ENCODE measurements at places on chromosomes 1 and 21.

- no peak for DNase-seq
These were observed 40.6 kb upstream of the MARK1 start for GRCh38 chr1:220487297-220487820.

DNA sequence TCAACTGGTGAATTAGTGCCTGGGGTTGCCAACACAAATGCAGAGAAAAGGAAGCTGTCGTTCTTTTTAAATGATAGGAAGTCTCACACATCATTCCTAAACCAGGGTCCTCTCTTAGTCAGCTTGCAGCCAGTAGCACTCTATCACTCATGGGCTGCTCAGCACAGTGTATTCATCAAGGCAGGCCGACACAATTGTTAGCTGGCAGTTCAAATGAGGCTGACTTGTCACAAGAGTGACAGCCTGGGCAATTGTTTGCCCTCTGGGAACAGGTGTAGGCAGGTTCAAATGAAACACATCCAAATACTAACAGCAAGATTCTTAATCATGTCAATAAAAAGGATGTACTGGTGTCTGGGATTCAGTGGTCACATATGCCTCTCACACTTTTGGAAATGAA lies 76.9 kb downstream of the ERICH3 start:
- no peak for DNase-seq

DNA sequence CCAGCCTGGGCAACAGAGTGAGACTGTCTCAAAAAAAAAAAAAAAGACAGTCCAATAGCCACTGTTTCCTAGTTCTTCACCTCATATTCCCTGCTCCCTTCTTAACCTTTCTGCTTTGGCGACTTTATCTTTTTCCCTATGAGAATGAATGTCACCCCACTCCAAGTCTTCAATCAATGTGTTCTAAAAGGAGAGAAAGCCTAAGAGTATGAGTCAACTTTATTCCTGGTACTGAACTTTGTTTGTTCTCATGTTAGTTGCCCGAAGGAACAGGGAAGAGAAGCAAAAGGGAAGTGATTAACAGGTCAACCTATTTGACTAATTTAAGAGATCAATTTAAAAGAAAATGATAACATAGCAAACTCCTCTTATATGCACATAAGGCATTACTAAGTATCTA lies 39.9 kb upstream of the SLC16A1 start:
- DNase-seq, result no peak

DNA sequence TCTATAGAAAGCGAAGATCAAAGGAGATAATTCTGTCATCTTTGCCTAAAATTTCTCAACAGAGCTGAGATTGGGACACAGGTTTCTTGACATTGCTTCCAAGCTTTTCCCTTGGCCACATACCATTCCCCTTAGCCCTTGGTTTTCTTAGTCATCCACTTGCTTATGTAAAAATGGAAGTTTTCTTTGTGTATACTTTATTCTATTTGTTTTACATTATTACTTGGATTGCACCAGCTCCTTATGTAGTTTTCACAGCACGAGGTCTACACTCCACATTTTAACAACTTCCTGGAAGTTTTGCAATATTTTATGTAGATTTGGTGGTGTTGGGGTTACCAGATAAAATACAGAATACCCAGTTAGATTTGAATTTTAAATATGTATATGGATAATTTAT lies 129.8 kb downstream of the PLA2G4A start:
- DNase-seq, result no peak

GRCh38 chr1:41582004-41582325 lies 97.5 kb upstream of the EDN2 start:
- no peak for DNase-seq

- DNase-seq, result no peak
These were observed 582.0 kb upstream of the TMPRSS15 start for GRCh38 chr21:18985584-18985983.

- no peak for DNase-seq
These were observed 448.8 kb upstream of the VAMP3 start for GRCh38 chr1:7322283-7322785.

DNA sequence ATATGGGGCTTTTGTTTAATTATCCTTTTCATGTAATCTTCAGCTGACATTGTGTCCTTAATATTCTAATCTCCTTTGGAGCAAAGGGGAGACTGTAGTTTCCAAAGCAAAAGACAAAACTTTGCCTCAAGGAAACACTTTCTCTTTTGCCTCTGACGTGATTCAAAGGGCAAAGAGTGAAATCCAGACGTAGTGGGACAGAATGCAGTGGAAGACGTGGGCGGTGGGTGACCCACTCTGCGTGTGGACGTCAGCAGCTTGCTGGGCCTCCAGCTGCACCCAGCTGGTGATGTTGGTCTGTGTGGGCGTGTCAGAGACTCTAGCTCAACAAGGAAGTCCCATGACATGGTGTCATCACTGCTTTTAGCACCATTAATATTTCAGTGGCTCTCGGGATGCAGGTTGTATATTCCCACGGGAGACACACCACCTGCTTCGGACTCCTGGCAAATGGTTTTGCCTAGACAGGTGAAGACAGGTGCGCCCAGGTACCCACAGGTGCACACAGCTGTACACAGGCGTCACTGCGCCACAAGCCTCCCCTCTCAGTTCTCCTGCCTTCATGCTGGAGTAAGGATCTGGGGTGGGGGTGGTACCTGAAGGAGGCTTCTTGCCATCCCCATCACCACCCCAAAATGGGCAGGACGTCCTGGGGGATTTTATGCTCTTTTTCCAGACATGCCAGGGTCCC lies 292.1 kb upstream of the VAMP3 start:
- no peak for DNase-seq

- DNase-seq, result no peak
These were observed 91.2 kb downstream of the SLC45A1 start for GRCh38 chr1:8409106-8409505.

- DNase-seq, result no peak
These were observed 26.5 kb downstream of the DMRTB1 start for GRCh38 chr1:53485478-53486394.

- no peak for DNase-seq
These were observed 16.5 kb upstream of the BCAS2 start for GRCh38 chr1:114597949-114598348.

DNA sequence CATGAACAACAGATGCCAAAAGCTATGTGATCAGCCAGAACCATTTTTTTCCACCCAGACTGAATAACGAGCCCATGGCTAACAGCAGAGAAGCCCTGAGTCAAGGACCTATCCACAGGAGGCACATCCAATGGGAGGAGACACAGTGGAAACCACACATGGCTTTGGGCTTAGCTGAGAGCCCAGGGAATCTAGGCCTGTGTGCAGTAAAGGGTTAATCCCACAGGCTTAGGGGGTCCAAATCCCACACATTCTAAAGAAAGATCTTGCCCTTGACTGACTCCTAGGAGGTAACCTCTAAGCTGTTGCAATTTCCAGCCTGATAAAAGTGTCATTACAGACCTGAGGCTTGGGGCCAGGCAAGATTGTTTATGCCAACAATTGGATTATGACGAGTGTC lies 194.5 kb downstream of the DSCAM start:
- DNase-seq, result no peak

DNA sequence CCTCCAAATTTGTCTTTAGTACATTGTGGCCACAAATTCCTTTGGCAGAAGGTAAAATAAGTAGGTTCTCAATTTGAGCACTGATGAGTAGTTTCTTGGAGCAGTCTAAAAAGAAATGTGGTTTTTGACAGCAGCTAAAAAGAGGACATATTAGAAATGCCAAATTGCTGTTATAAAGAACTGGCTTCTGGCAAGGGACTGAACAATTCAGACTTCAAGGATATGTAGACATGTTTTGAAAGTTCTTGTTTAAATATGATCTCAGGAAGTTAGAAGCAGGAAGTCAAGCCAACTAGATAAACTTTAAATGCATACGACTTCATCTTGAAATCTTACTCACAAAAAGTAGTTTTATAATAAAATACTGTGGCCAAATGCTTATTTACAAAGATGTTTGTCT lies 18.8 kb downstream of the C1orf52 start:
- no peak for DNase-seq

DNA sequence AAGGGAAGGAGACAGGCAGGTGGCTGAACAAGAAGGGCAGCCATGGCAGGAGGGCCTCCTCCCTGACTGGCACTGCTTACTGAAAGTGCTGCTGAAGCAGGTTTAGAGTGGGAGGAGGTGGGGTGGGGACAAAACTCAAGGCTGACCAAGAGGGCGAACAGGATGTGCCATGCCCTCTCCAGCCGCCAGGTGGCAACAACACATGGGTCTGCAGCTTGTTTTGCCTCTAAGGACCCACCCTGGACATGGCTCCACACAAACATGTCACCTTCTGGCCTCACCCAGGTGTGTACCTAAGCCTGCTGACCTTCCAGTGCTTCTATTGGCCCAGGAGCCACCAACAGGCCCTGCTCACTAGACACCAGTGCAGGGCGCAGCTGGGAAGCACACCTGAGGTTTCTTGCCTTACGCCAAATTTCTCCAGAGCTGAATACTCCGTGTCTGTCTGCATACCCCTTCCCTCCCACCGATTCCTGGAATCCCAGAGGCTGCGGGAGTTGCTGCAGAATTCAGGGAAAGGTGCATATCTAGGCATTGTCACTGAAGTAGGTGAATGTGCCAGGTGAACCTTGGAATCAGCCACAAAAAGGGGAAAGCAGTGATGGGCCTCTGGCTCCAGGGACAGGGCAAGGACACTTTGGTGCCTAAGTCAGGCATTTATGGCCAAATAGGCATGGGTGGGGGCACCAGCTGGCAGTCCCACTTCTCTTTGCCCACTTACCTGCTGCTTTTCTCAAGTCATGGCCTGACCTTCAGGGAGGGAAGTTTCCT lies 5.3 kb downstream of the PSRC1 start:
- no peak for DNase-seq

GRCh38 chr1:15068152-15068551 lies 85.4 kb upstream of the TMEM51 start:
- DNase-seq, result no peak

GRCh38 chr1:51534447-51534846 lies 15.4 kb upstream of the EPS15 start:
- no peak for DNase-seq

DNA sequence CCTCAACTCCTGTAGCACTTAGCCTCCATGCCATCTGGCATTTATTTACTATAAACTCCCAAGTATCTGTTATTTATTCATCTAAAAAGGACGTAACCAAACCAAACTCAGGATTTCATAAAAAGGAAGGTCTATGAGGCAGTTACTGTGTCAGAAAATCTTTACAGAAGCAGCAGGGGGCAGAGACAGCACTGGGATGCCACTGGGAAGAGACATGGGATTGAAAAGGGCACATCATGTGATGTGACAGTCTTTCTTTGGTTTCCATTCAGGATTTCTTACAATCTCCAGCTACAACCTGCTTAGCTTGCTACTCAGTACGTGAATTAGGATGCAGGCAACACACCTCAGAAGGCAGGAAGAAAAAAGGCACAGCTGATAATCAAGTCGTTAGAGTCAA lies 31.2 kb downstream of the SPRTN start:
- no peak for DNase-seq

DNA sequence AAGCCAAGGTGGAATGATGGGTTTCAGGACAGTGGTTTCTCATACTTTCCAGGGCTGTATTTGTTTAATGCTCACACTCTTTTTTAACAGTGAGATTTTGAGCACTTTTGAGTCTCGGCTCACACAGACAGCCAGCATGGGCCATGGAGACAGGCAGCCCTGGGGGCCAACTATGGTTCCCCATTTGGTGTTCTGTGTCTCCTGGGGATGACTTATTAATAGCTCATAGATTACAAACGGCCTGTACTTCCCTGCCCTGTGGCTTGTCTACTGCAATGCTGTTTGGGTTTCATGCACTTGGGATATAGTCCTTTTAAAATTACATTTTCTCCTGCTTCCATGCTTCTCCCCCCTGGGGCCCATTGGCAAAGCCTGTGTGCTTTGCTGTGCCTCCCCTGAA lies 178.3 kb downstream of the KCNJ6 start:
- no peak for DNase-seq

- no peak for DNase-seq
These were observed 10.3 kb upstream of the LUZP1 start for GRCh38 chr1:23178950-23179349.

DNA sequence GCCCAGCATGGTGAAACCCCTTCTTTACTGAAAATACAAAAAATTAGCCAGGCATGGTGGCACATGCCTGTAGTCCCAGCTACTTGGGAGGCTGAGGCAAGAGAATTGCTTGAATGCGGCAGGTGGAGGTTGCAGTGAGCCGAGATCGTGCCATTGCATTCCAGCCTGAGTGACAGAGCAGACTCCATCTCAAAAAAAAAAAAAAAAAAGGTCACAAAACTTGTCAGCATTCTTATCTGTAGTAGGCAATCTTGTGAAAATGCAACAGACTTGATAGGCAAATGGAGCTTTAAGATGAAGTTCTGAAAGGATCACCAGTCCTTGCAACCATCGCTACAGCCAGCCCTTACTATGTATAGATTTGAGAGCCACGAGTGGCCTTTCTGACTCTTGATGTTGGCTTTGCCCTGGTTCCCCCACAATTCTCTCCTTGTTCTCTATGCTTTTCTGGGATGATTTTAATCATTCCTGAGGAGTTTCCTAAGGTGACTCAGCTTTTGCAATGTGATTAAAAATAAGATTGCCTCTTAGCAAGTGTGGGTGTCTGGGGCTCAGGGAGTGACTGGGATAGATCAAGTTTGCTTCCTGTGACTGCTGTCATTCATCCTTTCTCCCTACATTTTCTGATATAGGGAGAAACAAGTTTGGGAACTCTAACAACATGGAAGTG lies 7.1 kb upstream of the MAP1LC3C start:
- no peak for DNase-seq

- DNase-seq, result no peak
These were observed 86.3 kb downstream of the MPZL1 start for GRCh38 chr1:167808104-167808503.

DNA sequence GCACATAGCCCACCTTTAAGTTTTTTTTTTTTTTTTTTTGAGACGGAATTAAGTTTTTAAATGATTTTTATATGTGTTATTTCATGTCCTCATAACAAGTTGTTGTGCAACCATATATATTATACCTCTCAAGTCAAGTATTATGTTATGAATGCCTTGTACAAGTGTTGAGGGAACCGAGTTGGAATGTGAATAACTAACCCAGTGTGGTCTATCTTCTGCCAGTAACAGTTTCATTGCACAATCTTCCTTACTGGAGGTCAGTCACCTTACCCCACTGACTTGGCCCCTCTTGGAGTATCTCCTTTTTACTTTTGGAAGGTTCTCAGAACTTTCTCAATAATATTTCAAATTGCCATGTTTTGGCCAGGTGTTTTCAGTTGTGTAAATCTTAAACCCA lies 201.9 kb downstream of the CACNA1E start:
- DNase-seq, result no peak

GRCh38 chr1:89708751-89709375 lies 75.9 kb downstream of the LRRC8C start:
- no peak for DNase-seq

DNA sequence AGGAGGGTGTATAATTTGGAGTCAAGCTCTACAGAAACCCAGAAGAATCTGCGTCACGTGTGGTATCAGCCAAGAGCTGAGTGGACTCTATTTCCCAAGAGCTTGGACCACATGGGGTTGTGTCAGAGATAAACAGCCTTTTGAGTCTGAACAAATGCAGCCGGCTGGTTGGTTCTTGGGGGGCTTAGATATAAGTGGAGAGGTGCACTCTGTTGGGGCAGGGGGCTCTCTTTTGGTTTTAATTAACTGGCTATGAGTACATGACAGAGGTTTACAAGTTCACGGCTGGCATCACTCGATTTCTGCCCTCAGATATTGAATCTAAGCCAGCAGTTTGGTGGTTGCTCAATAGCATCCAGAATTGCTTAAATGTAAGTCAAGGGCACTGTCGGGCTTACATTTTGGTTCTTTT lies 501 bp upstream of the MRAP start:
- no peak for DNase-seq

GRCh38 chr1:121522061-121522759 lies 337.4 kb downstream of the SRGAP2C start:
- no peak for DNase-seq

- no peak for DNase-seq
These were observed 259.3 kb upstream of the SGIP1 start for GRCh38 chr1:66274634-66275033.

- no peak for DNase-seq
These were observed 89.8 kb downstream of the LHX9 start for GRCh38 chr1:198007011-198007410.
